ENCODE measurements at places on chromosomes 1 and 21.

GRCh38 chr21:34579411-34579810 is 35.5 kb downstream of the RCAN1 start:
- peak; percentile 85 for DNase-seq

DNA sequence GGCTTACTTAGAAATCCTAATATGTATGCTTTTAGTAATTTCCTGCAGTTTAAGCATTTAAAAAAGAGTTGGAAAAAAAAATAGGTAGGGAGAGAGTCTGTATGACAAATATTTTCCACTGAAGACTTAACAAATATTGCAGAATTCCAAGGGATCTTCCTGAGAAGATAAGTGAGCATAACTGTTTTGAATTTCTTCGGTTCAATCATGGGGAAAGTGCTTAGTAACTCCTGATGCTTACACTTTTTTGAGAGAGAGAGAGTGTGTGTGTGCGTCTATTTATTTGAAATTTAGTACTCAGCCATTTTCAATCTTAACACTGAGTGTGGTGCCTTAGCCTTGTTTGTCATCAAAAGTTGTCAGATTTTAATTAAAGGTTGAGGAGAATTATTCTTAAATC is 18.5 kb downstream of the SON start:
- no peak for DNase-seq

GRCh38 chr1:157170677-157171515 is 32.7 kb upstream of the ETV3 start:
- DNase-seq = peak; percentile 15

DNA sequence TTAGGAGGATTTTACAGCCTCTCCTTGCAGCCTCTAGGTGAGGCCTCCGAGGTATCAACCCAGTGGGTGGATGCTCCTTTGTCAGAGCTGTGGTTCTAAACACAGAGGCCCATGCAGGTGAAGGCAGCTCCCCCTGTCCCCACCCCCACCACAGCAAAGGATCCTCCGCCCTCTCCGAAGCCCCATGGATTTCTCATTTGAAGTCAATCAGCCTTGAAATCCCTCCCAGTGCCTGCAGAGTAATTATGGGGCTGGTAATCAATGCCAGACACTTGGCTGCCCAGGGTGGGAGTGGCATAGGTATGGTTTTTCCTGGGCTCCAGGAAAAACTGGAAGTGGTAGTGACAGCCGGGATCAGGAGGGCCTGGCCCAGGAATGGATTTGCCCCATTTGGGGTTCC is 119.5 kb upstream of the CSF3R start:
- DNase-seq = no peak

DNA sequence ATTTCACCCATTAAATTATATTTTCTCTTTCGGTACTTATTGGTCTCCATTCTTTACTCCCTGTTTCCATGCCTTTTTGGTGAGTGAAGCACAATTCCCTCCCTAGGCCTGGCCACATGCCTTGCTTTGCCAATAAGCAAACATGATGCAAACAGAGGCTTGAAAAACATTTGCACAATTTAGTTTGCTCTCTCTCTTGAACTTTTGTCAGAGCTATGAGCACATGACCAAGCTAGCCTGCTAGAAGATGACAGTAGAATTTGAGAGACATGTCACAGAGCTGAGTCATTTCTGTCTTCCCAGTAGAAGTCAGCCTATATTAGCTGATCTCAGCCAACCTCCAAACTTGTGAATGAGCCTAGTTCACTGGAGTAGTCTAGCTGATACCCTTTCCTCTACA is 24.6 kb downstream of the ANGPTL3 start:
- peak; percentile 86 for DNase-seq

- DNase-seq = no peak
Observed at GRCh38 chr1:58597996-58598395, 20.9 kb upstream of the TACSTD2 start.

- no peak for DNase-seq
Observed at GRCh38 chr1:150076066-150076465, 8.5 kb downstream of the VPS45 start.

DNA sequence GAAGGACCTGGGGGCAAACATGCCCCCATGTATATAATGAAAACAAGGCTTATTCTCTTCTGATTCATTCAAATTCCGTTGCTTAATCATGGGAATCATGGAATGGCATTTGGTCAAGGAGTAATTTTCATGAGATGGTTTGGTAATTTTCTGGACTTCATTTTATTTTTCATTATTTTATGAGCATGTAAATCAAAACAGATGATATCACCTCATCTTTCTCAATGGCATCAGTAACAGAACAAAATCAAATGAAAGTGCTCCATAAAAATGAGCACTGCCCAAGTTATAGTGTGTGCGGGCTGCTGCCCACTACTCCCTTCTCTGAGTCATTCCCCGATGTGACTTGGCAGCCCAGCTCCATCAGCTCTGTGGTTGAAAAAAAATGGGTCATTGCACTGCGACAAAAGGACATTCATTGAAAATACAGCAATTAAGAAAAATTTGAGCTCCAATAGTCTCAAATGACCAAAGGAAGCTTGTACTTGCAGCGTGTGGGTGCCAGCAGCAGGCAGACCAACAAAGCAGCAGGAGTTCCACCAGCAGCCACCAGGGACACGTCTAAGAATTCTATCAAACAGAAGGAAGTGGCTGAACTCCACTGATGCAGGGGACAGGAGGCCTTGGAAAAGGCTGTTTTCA is 84.3 kb upstream of the VAV3 start:
- no peak for DNase-seq

- DNase-seq = no peak
Observed at GRCh38 chr1:20350421-20350820, 59.7 kb downstream of the VWA5B1 start.
